ENCODE measurements at places on chromosomes 7 and 10.

GRCh38 chr7:55533729-55534080 is 38.6 kb downstream of the VOPP1 start:
- H3K4me3 ChIP-seq, result no peak overlapping the region
- H3K36me3 ChIP-seq, result no peaks in the 10 kb centered on the region
- DNase-seq, result no peak

DNA sequence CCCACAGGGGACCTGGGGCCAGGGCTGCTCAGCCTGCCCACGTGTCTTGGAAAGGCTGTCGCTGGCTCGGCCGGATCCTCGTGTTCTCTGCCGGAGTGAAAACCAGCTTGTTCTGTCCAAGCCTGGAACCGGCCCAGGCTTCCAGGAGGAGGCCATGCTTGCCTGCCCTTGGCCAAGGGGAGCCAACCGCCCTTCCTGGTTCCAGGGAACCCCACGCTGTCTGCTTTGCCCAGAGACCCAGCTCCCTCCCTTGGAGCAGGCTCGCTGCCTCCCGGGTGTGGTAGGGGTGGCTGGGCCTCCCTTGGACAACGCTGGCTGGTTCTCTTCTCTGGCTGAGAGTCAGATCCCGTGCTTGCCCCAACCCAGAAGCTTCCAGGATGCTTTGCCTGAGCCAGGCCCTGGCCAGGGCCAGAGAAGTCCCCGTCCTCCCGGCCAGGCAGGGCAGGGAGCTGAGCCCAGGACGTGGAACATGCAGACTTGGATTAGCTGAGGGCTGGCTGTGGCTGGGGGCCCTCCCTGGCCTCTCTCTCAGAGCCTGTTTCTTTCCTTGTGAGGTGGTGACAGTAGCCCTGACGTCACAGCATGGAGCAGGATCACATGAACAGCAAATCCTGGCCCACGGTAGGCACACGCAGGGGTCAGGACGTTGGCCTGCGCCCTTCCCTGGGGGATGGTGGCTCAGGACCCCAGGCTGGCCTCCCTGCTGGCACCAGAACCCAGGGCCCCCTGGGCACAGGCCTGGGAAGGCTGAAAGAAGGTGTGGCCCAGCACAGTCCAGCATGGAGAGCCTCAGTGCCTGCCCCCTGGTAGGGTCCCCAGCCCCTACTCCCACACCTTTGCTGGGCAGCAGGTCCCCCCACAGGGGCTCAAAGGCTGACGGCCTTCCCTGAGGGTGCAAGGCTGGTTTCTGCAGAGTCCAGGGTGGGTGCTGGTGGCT is 67.5 kb downstream of the PWWP2B start:
- no peaks in the 10 kb centered on the region for H3K27me3 ChIP-seq
- peak; percentile 61 for DNase-seq
- H3K4me3 ChIP-seq, result no peak overlapping the region
- H3K27ac ChIP-seq, result peak overlapping the region; percentile 82

DNA sequence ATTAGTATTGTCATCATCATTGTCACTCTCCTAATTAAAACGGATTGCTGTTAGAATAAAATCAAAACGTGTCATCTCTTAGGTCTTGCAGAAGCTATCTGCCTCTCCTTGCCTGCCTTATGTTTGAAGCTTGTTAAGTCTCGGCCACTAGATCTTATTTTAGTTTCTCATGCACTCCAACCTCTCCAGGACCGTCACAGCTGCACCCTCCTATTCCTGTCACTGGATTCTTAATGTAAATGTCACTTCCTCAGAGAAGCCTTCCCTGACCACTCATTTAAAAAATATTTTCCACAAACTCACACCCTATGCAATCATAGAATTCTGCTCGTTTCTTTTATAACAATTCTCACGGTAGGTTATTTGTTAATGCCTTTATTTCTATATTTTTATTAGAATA is 103.9 kb upstream of the DKK1 start:
- H3K27ac ChIP-seq, result no peak overlapping the region
- H3K4me1 ChIP-seq, result peaks cover 6% of the 10 kb centered on the region
- no peak for DNase-seq
- no peak overlapping the region for H3K4me3 ChIP-seq
- no peaks in the 10 kb centered on the region for H3K36me3 ChIP-seq
- H3K27me3 ChIP-seq, result no peaks in the 10 kb centered on the region

- no peaks in the 10 kb centered on the region for H3K27me3 ChIP-seq
- peak overlapping the region; percentile 37 for H3K27ac ChIP-seq
- H3K4me1 ChIP-seq, result peaks cover 7% of the 10 kb centered on the region
- no peak for DNase-seq
Observed at GRCh38 chr7:29248713-29249382, 54.3 kb downstream of the CHN2 start.

DNA sequence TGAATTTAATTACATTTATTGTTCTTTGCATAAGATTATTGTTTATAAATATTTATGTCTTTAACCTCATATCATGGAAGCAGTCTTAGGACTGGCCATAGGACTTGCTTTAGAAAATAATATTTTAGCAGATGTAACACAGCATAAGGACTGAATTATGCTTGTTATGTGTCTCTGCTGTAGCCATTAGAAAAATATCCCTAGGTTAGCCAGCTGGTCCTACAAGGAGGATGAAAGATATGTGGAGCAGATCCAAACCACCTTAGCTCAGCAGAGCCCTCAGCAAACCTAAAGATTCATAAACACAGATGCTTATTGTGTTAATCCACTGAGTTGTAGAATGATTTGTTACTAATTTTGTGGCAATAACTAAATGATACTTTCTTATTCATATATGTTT is 166.0 kb upstream of the COL1A2 start:
- H3K27me3 ChIP-seq, result no peaks in the 10 kb centered on the region
- H3K4me3 ChIP-seq, result no peak overlapping the region
- H3K27ac ChIP-seq, result no peak overlapping the region
- no peaks in the 10 kb centered on the region for H3K36me3 ChIP-seq

DNA sequence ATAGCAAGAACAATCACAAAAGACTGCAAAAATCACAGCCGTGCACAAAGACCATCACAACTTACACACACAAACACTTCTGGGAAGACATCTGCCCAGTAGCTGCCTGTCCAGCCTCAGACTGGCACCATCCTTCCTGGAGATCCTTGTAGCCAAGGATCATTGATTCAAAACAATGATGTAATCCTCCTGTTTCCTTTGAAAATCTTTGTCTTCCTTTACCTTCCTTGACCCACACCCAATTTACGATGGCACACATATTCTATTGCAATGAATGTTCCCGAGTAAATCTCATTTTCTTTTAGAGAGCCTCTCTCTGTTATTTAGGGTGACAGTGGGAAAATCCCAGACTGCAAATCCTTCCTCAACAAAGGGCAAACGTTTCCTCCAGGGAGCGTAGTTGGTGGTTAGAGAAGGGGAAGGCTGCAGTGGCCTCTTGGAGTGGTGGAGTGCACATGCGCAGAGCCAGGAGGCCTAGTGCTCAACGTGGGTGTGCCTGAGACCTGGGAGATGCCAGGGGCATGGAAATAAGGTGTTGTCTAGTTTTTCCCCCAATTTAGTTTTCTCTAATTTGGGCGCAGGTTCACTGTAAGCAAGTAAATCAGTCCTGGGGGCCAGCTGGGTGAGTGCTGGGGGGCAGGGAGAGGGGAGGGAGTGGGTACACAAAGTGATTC is 3.1 kb upstream of the INPP5A start:
- no peaks in the 10 kb centered on the region for H3K27me3 ChIP-seq
- no peak overlapping the region for H3K4me3 ChIP-seq
- H3K27ac ChIP-seq, result no peak overlapping the region
- H3K4me1 ChIP-seq, result peaks cover 17% of the 10 kb centered on the region
- H3K36me3 ChIP-seq, result no peaks in the 10 kb centered on the region

- H3K4me1 ChIP-seq, result no peaks in the 10 kb centered on the region
- no peak for DNase-seq
- no peak overlapping the region for H3K27ac ChIP-seq
- no peaks in the 10 kb centered on the region for H3K27me3 ChIP-seq
- no peaks in the 10 kb centered on the region for H3K36me3 ChIP-seq
Observed at GRCh38 chr10:83673316-83673715, 466.0 kb upstream of the GHITM start.

DNA sequence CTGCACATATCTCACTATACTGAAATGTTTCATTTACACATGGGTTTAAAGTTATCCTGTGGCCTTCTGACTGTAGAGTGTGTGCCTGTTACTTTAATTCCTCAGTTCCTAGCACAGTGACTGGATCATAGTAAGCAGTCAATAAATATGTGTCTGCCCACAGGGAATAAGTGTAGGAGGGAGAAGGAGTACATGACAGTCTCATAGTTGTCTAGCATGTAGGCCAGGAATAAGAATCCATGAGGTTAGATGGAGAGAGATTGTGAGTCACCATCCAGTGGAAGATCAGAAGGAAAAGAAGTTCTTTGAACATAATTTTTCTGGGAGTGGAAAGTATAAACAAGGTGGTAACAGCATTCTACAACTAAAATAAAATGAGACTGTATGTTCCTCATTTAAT is 36.6 kb upstream of the SEMA3A start:
- no peaks in the 10 kb centered on the region for H3K27me3 ChIP-seq
- DNase-seq, result no peak
- H3K4me1 ChIP-seq, result no peaks in the 10 kb centered on the region
- H3K4me3 ChIP-seq, result no peak overlapping the region
- no peaks in the 10 kb centered on the region for H3K36me3 ChIP-seq

GRCh38 chr10:111233439-111233838 is 156.6 kb downstream of the ADRA2A start:
- DNase-seq, result no peak
- no peaks in the 10 kb centered on the region for H3K4me1 ChIP-seq
- no peaks in the 10 kb centered on the region for H3K27me3 ChIP-seq
- no peak overlapping the region for H3K4me3 ChIP-seq
- H3K36me3 ChIP-seq, result no peaks in the 10 kb centered on the region

DNA sequence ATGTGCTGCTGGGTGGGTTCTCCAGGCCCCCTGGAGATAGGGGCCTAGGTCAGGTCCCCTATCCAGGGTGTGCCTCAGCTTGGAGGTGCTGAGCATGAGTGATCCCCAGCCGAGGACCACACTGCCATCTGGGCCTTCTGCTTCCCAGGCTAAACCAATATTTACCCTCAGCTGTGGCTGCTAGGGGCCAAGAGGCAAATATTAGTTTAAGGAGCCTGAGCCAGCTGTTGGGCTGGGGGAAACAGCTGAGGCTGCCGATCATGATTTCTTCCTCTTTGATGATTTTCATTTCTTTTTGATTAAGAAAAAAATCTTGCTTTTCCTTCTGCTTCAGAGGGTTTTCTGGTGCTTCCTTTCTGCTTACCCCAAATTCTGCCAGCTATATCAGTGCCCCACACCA is 83.4 kb downstream of the NEURL1 start:
- no peak overlapping the region for H3K27ac ChIP-seq
- no peaks in the 10 kb centered on the region for H3K4me1 ChIP-seq
- H3K4me3 ChIP-seq, result no peak overlapping the region

DNA sequence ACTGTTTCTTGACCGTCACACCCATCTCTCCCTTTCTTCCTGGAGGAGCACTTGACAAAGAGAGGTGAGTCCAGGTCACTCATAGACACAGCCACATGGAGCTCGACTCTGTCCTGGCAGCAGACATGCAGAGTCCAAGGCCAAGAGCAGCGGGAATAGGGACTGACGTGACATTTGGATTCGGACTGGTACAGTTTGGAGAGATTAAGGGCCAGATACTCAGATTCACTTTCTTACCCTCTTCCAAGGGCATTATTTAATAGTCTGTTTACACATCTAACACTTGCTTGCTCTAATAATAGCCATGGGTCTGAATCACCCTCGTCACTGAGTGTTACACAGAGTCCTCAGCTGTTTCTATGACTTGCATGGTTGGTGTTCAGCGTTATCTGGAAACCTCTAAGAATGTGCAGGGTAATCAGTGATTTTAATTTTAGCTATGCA is 39.2 kb upstream of the OTUD1 start:
- no peak for DNase-seq
- H3K4me1 ChIP-seq, result no peaks in the 10 kb centered on the region
- no peaks in the 10 kb centered on the region for H3K27me3 ChIP-seq
- H3K27ac ChIP-seq, result no peak overlapping the region
- H3K36me3 ChIP-seq, result no peaks in the 10 kb centered on the region

GRCh38 chr10:69894156-69894555 is 92.5 kb downstream of the COL13A1 start:
- no peak overlapping the region for H3K4me3 ChIP-seq
- H3K27ac ChIP-seq, result peak overlapping the region; percentile 86
- no peaks in the 10 kb centered on the region for H3K4me1 ChIP-seq
- no peak for DNase-seq
- H3K36me3 ChIP-seq, result no peaks in the 10 kb centered on the region

DNA sequence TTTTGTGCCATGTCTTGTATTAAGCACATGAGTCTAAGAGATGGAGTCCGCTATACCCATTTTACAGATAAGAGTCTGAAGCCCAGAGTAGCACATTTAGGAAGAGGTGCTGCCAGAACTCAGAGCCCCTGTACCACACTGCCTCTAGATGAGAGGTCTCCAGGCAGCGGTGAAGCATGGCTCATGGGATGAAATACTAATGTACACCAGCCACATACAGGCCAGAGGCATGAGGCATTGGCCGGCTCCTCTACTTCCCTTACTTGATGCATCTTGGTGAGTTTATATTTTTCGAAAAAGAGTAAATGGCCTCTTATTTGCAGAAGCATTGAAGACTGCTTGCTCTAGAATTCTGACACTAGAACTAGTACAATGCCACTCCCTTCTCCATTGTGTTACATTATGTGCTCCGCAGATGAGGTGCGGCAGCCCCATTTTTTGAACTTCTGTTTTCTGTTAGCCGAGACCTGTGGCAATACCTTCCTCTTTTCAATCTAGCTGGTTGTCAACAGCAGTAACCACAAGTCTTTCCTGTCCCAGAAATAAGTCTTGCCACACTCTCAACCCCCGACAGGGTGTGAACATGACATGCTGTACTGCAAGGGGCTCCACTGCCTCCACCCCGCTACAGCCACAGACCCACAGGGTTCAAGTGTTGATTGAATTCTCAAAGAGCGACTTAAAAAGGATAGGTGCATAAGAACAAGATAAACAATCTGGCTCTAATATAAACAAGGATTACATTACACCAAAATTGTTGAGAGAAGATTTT is 145.3 kb downstream of the CELF2 start:
- no peaks in the 10 kb centered on the region for H3K36me3 ChIP-seq
- H3K27me3 ChIP-seq, result no peaks in the 10 kb centered on the region
- H3K4me1 ChIP-seq, result peaks cover 17% of the 10 kb centered on the region
- peak overlapping the region; percentile 93 for H3K27ac ChIP-seq

DNA sequence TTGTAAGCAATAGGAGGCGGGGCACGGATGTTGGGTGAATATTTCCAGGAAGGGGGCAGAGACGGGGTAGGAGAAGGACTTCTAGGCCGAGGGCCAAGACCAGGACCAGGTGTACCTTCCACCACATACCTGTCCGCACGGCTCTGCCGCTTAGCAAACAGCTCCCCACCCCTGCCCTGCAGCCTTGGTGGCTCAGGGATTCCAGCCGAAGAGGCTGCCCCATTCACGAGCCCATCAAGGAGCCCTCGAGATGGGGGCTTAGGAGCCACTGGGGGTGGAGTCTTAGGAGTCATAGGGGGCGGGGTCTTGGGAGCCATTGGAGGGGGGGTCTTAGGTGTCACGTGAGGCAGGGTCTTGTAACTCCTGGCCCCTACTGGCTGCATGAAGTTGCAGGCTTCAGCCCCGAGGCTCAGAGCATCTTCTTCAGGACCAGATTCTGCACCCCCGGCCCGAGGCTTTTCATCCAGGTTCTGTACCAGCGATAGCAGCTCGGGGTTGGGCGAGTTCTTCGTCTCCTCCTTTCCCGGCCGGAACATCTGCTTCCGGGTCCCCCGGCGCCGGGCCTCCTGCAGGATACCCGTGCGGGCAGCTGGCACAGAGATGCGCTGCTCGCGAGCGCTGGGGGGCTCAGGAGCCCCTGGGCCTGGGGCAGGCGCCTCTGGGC is 6.1 kb upstream of the MYOZ1 start:
- no peaks in the 10 kb centered on the region for H3K27me3 ChIP-seq
- peak; percentile 65 for DNase-seq
- H3K4me1 ChIP-seq, result no peaks in the 10 kb centered on the region
- H3K4me3 ChIP-seq, result peak overlapping the region; percentile 66

GRCh38 chr7:143492043-143492471 is 14.4 kb downstream of the TAS2R41 start:
- H3K4me1 ChIP-seq, result no peaks in the 10 kb centered on the region
- H3K27me3 ChIP-seq, result no peaks in the 10 kb centered on the region
- no peaks in the 10 kb centered on the region for H3K36me3 ChIP-seq
- H3K4me3 ChIP-seq, result no peak overlapping the region
- DNase-seq, result no peak
